ENCODE measurements at places on chromosomes 5 and 9.
A peak's percentile ranks its signal among the peaks of the same experiment; 100 is the strongest.

- no peak for DNase-seq
Measured at GRCh38 chr5:75472973-75473372, 38.5 kb downstream of the CERT1 start.

DNA sequence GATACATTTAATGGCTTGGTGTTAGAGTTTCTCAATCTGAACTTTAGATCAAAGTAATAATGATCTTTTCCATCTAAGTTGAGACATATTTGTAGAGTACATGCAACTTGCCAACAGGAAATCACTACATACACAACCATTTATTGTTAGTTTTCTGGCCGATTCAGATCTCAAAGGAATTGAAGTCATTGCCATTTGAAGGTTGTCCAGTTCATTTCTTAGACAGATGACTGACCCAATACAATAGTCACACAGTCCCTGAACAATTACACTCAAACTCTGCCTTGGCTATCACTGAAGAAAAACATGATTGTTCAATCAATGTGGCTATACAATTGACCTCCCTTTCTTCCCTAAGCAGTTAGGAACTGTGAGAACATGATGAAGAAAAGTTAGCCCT, 753.2 kb upstream of the RIOK2 start:
- DNase-seq: no peak

DNA sequence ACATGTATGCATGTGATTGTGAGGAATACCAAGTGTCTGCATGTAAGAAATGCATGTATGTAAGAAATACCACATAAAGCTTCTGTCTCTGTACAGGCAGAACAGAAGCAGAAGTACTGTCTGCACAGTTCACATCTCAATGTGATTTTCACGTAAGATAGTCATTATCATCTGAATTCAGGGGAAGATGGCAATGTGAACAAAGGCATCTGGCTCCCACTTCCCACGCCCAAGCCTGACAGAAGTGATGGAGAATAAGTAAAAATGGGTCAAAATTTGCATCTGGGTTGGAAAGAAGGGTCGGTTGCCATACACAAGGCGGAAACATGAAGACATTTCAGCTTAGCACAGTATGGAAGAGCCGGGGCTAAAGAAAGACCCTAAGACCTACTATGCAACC, 71.7 kb downstream of the SUSD1 start:
- DNase-seq: no peak

DNA sequence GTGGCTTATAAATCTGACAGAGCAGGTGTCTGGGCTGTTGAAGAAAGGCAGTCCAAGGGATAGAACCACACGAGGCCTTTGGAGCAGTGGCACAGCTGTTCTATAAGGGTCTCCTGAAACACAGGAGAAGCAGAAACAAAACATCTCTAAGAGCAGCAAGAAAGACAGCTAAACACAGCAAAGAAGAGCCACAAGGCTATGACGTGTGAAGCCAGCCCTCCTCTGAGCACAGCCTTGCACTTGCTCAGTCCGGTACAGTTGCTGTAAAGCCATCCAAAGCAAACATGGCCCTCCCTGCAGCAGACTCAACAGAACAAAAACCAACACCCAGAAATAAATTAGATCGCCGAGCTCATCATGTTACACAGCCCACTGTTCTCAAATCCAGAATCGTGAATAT, 2.6 kb upstream of the GZMK start:
- DNase-seq: no peak

- no peak for DNase-seq
Measured at GRCh38 chr5:67941614-67942401, 273.7 kb upstream of the PIK3R1 start.

GRCh38 chr5:35717718-35718117, 100.1 kb downstream of the SPEF2 start:
- no peak for DNase-seq

- DNase-seq: no peak
Measured at GRCh38 chr9:515665-516064, 301.0 kb downstream of the DOCK8 start.

GRCh38 chr9:69532396-69532795, 139.8 kb downstream of the APBA1 start:
- no peak for DNase-seq

- DNase-seq: no peak
Measured at GRCh38 chr5:181044093-181044599, 4.1 kb downstream of the BTNL9 start.

DNA sequence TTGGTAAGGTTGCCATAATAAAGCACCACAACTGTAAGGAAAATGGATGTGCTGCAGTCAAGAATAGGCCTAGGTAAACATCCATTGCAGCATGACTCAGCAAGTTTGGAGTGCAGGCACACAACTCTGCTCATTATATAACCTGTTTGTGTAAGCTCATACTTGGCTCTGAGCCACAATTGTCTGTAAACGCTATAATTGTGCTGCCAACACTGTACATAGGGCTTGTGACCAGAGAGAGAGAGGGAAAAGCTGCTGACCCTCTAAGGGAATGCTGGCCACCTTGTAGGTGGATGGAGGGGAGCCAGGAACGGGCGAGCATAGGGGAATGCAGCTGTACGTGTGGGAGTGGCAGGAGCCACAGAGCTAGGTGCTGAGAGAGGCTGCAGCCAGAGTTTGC, 2186.5 kb upstream of the ACO1 start:
- peak; percentile 10 for DNase-seq

GRCh38 chr5:67476995-67477394, 280.4 kb upstream of the CD180 start:
- no peak for DNase-seq

- no peak for DNase-seq
Measured at GRCh38 chr9:136760424-136760823, 2.4 kb upstream of the LCN8 start.

DNA sequence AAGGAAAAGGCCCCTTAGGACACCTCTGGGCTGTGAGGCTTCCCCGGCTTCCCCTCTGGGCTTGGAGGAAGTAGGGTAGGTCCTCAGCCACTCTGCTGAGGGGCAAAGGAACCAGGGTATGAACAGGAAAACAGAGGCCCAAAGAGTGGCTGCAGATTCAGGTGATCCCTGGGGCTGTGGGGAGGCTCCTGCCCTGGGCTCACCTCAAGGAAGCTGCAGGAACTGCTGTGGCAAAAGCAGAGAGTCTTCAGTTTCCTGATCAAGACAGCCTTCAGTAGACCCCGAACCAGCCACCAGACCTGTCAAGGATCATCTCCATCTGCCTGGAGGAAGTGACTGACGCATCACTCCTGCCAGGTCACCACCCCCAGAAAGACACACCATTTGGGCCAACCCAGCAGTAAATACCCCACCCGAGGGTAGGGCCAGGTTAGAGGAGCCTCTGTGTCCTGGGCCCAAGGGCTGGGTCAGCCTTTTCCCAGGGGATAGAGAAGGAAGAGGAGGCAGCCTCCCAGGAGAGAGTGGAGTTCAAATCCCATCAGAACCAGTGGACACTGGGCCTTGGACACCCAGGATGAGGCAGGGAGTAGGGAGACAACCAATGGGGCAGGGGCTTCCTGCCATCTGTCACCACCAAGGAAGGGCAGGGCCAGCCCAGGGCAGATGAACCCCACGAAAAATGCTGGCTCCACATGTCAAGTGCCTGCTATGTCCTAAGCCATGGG, 5.8 kb upstream of the ST6GALNAC6 start:
- DNase-seq: peak; percentile 65

GRCh38 chr9:35605351-35606137, 482 bp downstream of the TESK1 start:
- DNase-seq: peak; percentile 72

DNA sequence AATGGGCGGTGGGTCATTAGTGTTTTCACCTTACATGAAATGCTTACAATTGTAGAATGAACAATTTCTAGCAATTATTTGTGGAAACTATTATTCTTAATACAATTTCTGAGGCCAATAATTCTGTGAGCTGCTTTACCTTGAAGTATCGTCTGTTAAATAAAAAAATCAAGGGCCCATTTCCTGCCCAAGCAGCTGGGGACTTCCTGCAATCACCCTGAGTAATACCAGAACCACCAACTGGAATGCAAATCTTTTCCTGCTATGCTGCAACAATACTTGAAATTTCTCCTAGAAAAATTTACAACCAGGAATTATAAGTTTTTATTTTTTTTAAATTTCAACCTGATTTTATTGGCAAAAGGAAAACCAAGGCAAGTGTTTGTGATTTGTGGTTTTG, 52.6 kb downstream of the ADAMTS16 start:
- no peak for DNase-seq

- DNase-seq: no peak
Measured at GRCh38 chr9:15101095-15101494, 190.9 kb upstream of the FREM1 start.

DNA sequence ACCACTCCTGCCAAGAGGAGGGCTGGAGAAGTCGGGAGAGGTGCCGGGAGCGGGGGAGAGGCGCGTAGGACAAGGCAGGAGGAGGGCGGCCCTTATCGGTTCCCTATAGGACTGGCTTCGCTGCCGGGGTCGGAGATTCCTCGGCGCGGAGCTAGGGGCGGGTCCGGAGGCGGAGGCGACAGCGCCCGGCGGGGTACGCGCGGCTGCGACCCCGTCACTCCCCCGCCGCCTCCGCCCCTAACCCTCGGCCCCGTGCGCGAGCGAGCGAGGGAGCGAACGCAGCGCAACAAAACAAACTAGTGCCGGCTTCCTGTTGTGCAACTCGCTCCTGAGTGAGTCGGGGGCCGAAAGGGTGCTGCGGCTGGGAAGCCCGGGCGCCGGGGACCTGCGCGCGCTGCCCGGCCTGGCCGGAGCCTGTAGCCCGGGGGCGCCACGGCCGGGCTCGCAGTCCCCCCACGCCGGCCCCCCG, 2.0 kb downstream of the GLIS3 start:
- peak; percentile 58 for DNase-seq

- no peak for DNase-seq
Measured at GRCh38 chr5:135230251-135230925, 168.6 kb downstream of the MACROH2A1 start.

- no peak for DNase-seq
Measured at GRCh38 chr5:64576250-64576649, 70.4 kb downstream of the RGS7BP start.

- no peak for DNase-seq
Measured at GRCh38 chr9:137504432-137504777, 45.3 kb upstream of the NSMF start.

GRCh38 chr9:125240649-125240999, 519 bp downstream of the HSPA5 start:
- peak; percentile 66 for DNase-seq

- no peak for DNase-seq
Measured at GRCh38 chr5:411728-412127, 31.2 kb upstream of the EXOC3 start.

DNA sequence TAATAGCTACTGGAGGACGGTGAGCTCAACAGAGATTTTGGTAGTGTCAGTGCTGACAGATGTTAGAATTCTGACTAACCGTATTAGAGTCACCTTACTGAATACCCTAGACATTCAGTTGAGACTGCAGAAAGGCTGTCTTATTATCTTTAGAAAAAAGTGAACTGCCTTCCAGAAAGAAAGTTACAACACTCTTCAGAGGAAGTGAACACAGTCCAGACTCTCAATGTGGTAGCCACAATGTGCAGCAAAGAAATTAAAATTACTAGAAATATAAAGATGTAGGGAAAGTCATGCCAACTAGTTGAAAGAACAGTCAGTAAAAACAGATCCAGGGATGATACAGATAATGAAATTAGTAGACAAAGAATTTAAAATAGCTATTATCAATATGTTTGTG, 47.1 kb upstream of the COL15A1 start:
- no peak for DNase-seq

DNA sequence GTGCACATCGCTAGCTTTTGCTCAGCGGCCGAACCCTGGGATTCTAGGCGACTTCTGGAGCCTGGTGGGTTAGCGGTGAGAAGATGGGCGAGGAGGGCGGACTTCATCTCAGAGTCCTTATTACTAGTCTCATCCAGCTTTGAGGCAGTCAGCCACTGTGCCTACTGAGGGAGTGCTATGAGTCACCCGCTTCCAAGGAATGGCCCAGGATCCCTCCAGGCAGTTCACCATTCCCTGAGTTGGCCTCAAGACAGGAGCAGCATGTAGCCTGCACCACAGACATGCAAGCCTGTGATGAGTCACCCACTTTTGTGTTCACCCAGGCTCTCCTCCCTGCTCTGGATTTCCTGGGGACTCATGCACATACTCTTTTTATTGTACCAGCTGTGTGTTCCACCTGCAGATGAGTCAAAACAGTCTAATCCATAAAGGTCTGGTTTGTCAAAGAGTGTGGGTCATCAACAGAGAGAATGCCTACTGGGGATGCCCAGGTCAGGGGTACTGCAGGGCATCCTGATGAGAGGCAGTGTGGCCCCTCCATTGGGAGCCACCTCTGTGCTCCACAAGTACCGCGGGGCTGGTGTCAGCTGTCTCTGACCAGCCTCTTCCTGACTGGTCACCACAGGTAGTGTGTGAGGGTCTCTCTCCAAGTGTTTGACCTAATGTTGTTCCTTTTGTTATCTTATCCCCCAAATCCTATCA, 20.2 kb downstream of the SLC22A5 start:
- no peak for DNase-seq

GRCh38 chr9:19940811-19941535, 152.1 kb upstream of the SLC24A2 start:
- no peak for DNase-seq

GRCh38 chr5:41071975-41072374, 833 bp upstream of the MROH2B start:
- DNase-seq: no peak

DNA sequence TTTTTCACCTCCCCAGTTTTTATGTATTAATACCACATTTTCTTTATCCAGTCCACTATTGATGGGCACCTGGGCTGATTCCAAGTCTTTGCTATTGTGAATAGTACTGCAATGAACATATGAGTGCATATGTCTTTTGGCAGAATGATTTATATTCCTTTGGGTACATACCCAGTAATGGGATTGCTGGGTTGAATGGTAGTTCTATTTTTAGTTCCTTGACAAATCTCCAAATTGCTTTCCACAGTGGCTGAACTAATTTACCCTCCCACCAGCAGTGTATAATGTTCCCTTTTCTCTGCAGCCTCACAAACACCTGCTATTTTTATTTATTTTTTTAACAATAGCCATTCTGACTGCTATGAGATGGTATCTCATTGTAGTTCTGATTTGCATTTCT, 340.2 kb downstream of the ADAMTS6 start:
- no peak for DNase-seq

GRCh38 chr9:75891771-75892215, 1.3 kb downstream of the PCSK5 start:
- DNase-seq: peak; percentile 18

DNA sequence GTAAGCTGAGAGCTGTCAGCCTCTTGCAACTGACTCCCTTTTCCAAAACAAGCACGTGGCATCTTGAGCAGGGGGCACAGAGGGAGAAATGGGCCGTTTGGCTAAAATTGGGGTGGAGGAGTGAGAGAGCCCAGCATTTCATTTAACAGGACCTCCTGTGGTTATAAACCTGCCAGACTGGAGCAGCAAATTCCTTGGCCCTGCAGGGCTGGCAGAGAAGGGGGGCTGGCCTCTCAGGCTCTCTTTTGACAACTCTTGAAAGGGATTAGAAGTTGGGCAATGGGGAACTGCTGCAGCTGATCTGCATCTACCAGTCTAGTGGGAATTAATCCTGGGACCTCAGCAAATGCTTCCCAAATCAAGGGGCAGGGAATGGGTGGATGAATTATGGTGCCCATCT, 7.2 kb upstream of the POU4F3 start:
- no peak for DNase-seq

DNA sequence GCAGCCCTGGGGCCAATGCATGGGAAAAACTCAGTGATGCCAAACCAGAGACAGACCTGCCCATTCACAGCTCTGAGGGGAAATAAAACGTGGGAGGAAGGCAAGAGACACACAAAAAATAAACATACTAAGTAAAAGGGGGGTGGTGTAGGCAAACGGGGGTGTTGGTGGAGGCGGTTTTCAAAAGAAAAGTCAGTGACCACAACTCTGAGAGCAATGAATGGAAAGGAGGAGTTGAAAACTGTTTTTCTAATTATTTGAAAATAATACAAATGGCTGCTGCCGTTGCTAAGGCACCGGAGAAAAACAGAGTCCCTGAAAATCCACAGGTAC, 293.5 kb downstream of the EFNA5 start:
- no peak for DNase-seq
